K562 (cell line): ENCODE measurements at places on chromosomes 12 and 14. TPM values are rescaled to one million over a fixed set of nuclear protein-coding genes. Genes with fewer than 3 reads are reported as not detected.
A peak's percentile ranks its signal among the peaks of the same experiment; 100 is the strongest.

DNA sequence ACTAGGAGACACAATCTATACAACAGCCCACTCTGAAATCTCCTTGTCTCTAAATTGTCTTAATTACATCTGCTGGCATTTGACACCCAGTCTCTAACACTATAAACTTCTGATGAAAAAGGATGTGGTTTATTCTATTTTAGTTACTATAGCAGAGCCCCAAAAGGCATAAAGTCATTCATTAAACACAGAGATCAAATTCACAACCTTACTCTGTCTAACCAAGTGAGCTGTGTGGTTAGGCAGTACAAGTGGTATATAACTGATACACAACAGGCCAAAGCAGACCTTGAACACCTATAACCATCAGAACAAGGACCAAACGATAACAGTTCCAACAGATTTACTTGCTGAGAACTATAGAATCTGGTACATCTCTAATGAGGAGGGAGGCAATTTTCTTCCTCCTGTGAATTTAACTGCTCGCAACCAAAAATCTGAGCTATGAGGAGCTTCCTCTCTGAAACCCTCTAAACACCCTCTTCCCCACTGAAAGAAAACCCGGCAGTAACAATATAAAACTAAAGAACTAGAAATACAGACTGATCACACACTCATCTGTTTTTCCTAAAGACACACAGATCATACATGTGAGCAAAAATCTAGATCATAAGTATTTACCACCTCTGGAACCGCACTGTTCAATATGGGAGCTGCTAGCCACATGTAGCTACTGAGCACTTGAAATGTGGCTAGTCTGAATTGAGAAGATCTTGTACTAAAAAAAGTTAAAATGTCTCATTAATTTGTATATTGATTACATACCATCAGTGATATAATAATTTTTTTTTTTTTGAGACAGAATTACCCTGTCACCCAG is 17.7 kb downstream of the SPPL3 start:
- no peak overlapping the region for H3K27ac ChIP-seq
- H3K27me3 ChIP-seq = no peaks in the 10 kb centered on the region
- 0 out of 3 replicates have a peak, but pooled peaks cover 2% of the 10 kb centered on the region for H3K4me1 ChIP-seq
- no peak overlapping the region for H3K4me3 ChIP-seq
- H3K36me3 ChIP-seq = no peaks in the 10 kb centered on the region
- DNase-seq = no peak

- H3K36me3 ChIP-seq = no peaks in the 10 kb centered on the region
- DNase-seq = no peak
- no peaks in the 10 kb centered on the region for H3K4me1 ChIP-seq
- no peak overlapping the region for H3K27ac ChIP-seq
- H3K27me3 ChIP-seq = peaks cover 2% of the 10 kb centered on the region; the same call in 1 of the 3 replicates
Observed at GRCh38 chr12:118521036-118521370, 144.6 kb downstream of the SUDS3 start.

- no peaks in the 10 kb centered on the region for H3K36me3 ChIP-seq
- no peak overlapping the region for H3K4me3 ChIP-seq
- no peaks in the 10 kb centered on the region for H3K27me3 ChIP-seq
- H3K4me1 ChIP-seq = no peaks in the 10 kb centered on the region
- H3K27ac ChIP-seq = no peak overlapping the region
Observed at GRCh38 chr12:114974826-114975639, 291.1 kb upstream of the TBX3 start.

GRCh38 chr12:116990971-116991966 is 80.5 kb downstream of the FBXW8 start:
- DNase-seq = no peak
- H3K36me3 ChIP-seq = peaks cover 11% of the 10 kb centered on the region; the same call in 1 of the 3 replicates
- H3K4me1 ChIP-seq = no peaks in the 10 kb centered on the region
- no peak overlapping the region for H3K4me3 ChIP-seq

- no peak overlapping the region for H3K27ac ChIP-seq
- no peaks in the 10 kb centered on the region for H3K4me1 ChIP-seq
- no peak for DNase-seq
- no peaks in the 10 kb centered on the region for H3K36me3 ChIP-seq
Observed at GRCh38 chr12:20592556-20592955, 102.6 kb upstream of the SLCO1C1 start.

DNA sequence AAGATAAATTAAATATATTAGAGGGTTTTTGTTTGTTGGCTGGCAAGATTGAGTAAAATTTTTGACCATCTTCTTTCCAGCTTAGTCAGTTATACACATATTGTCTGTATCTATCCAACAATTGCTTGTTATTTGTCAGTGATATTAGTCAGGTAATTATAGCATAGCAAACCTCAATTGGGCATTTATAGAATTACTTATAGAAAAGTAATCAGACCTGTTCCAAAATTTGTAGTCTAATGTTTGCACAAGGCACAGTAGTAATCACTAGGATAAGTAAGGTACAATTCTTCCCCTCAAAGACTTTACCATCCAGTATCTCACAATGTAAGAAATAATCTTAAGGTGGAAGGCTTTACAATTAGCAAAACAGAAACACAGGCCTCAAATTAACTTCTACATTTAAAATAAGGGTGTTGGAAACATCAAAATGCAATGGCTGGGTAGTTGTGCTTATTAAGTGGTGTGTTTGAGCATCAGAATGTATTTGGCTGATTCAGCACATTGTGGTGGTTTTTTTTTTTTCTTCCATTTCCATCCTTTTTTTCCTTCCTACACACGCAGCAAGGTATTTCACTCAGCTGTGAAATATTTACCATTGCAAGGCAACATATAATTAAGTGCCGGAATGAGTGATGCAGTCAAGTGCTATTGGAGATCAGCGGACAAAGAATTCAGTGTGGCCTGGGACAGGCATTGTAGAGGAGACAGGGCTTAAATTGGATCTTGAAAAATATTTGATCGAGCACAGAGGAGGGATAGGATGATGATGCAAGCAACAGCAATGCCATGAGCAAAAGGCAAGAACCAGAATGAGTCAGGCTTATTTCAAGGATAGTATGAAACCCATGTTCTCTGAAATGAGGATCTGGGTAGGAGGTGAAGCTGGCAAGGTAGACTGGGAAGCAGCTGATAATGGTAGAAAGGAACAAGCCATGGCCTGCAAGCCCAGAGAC is 178.2 kb downstream of the AKAP6 start:
- H3K4me1 ChIP-seq = no peaks in the 10 kb centered on the region
- no peaks in the 10 kb centered on the region for H3K27me3 ChIP-seq
- H3K4me3 ChIP-seq = no peak overlapping the region
- no peak overlapping the region for H3K27ac ChIP-seq

- peaks cover 7% of the 10 kb centered on the region; the same call in 2 of the 3 replicates for H3K27me3 ChIP-seq
- no peak for DNase-seq
- H3K36me3 ChIP-seq = peaks cover 3% of the 10 kb centered on the region; the same call in 2 of the 3 replicates
- peak overlapping the region; percentile 93 for H3K27ac ChIP-seq
Observed at GRCh38 chr12:4270831-4271716, 2.5 kb upstream of the CCND2 start.

GRCh38 chr12:121614872-121615467 is 11.4 kb upstream of the ORAI1 start:
- no peak overlapping the region for H3K27ac ChIP-seq
- H3K4me3 ChIP-seq = no peak overlapping the region
- no peaks in the 10 kb centered on the region for H3K27me3 ChIP-seq
- peaks cover 6% of the 10 kb centered on the region for H3K4me1 ChIP-seq

DNA sequence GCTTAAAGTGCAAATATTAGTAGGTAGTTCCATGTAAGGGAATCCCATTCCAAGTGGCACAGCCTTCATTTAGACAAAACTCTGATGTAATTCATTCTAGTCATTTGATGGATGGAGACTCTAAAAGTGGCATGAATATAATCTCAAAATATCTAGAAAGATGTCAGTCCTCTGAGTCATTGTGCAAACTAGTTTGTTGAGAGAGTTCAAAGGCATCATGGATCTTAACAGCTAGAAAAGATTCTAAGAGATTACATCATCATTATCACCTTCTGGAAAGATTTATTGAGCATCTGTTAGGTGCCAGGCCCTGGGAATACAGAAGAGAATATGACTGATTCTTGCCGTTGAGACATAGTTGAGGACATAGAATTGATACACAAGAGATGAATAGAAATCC is 30.7 kb downstream of the CRADD start:
- H3K4me3 ChIP-seq = no peak overlapping the region
- peaks cover 38% of the 10 kb centered on the region for H3K4me1 ChIP-seq
- no peaks in the 10 kb centered on the region for H3K36me3 ChIP-seq
- no peaks in the 10 kb centered on the region for H3K27me3 ChIP-seq
- DNase-seq = no peak
- no peak overlapping the region for H3K27ac ChIP-seq

- H3K36me3 ChIP-seq = no peaks in the 10 kb centered on the region
- no peak overlapping the region for H3K27ac ChIP-seq
- H3K27me3 ChIP-seq = peaks cover 3% of the 10 kb centered on the region; the same call in 2 of the 3 replicates
- no peak overlapping the region for H3K4me3 ChIP-seq
- DNase-seq = no peak
Observed at GRCh38 chr14:95190857-95191256, 33.5 kb upstream of the DICER1 start.

- H3K4me3 ChIP-seq = no peak within 1 kb of the TSS
- DNase-seq = no peak
- H3K36me3 ChIP-seq = no peaks in the 10 kb centered on the region
- H3K4me1 ChIP-seq = no peaks in the 10 kb centered on the region
Observed at GRCh38 chr12:6444704-6445688, at the start of gene CD27. CD27 (plus strand) TSS chr12:6444955; CDS start chr12:6445096, 141 bp downstream.

GRCh38 chr14:50929506-50929905 is 14.8 kb downstream of the PYGL start:
- H3K36me3 ChIP-seq = peaks cover 22% of the 10 kb centered on the region; the same call in 2 of the 3 replicates
- no peak overlapping the region for H3K27ac ChIP-seq
- no peak overlapping the region for H3K4me3 ChIP-seq
- peaks cover 7% of the 10 kb centered on the region; the same call in 1 of the 2 replicates for H3K4me1 ChIP-seq

DNA sequence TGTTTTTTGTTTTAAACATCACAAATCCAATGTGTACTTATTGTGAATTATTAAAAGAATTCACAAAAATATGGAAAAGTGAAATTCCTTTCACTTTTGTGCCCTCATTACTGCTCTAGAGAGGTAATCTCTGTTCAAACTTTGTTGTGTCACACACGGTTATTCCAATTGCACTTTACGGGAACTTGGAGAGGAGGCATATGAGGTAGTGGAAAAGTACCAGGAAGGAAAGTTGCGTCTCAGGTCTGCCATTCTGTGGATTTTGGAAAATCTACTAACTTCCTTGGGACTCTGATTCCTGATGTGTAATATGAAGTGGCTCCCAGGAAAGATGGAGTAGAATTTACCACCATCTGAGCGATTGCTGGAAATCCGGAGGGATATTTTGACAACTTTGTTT is 90.9 kb upstream of the DCN start:
- no peaks in the 10 kb centered on the region for H3K27me3 ChIP-seq
- no peak for DNase-seq
- H3K4me1 ChIP-seq = no peaks in the 10 kb centered on the region
- no peak overlapping the region for H3K27ac ChIP-seq

GRCh38 chr14:56686416-56686815 is 106.8 kb downstream of the TMEM260 start:
- H3K27me3 ChIP-seq = no peaks in the 10 kb centered on the region
- no peak overlapping the region for H3K27ac ChIP-seq
- DNase-seq = no peak
- no peaks in the 10 kb centered on the region for H3K4me1 ChIP-seq

GRCh38 chr14:31312934-31313333 is 105.3 kb upstream of the HECTD1 start:
- H3K36me3 ChIP-seq = peaks cover 22% of the 10 kb centered on the region; the same call in 1 of the 3 replicates
- H3K27ac ChIP-seq = no peak overlapping the region
- H3K4me1 ChIP-seq = no peaks in the 10 kb centered on the region
- no peak for DNase-seq
- H3K4me3 ChIP-seq = no peak overlapping the region
- no peaks in the 10 kb centered on the region for H3K27me3 ChIP-seq

DNA sequence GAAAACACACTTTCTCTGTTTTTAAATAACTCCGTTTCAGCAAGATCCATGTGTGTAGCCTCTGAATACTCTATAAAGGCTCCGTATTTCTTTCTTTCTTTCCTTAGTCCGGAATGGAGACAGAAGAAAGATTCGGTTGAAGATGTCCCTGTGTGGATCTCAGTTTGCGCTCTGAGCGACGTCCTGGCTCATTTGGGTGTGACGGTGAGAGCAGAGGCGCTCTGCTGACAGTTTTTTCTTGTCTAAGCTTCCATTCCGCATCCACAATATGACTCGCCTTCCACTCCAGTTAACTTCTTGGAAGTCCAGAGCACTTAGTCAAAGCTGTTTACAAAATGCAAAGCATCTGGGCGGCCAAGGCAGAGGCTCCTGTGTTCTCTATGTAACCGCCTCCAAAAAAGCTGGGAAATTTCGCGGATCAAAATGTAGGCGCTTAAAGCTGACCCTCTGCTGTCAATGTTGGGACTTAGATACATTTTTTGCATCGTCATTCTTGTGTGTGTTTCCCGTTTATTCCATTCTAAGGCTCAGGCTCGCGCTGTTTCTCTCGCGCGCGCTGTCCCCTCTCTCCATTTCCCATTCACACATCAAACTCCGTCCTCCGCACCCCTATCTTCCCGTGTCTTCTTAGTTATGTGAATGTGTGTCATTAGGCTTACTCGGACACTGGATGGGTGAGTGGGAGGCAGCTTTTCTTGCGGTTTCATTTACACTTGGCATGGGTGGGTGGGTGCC is 880 bp upstream of the FLRT2 start:
- no peaks in the 10 kb centered on the region for H3K4me1 ChIP-seq
- H3K36me3 ChIP-seq = no peaks in the 10 kb centered on the region
- H3K4me3 ChIP-seq = no peak overlapping the region
- H3K27ac ChIP-seq = no peak overlapping the region
- no peak for DNase-seq
- no peaks in the 10 kb centered on the region for H3K27me3 ChIP-seq

DNA sequence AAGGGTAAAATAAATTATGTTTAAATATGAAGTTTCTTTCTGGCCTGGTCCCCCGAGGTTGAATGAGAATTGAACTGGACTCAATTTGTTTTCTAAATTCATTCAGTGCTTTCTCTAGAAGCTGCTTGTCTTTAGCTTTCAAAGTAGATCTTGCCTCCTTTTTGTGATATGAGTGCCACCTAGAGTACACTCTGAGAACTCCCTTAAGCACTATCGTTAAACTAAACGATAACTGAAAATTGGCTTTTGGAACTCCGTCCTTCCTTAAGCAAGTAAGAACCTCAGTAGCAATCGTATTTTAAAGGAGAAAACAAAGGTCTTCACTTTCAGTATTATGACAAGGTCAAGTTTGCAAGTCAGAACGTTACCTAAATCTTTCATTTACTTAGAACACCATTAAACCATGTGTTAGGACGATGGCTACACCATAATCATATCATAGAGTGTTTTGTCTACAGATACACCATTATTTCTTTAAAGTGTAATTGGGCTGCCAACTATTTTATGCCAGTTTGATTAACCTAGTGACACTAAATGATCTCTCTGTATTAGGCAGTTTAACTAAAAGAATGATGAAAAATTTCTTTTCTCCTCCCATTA is 364.8 kb downstream of the SNAPC1 start:
- no peaks in the 10 kb centered on the region for H3K27me3 ChIP-seq
- no peaks in the 10 kb centered on the region for H3K36me3 ChIP-seq
- no peak overlapping the region for H3K27ac ChIP-seq
- no peak overlapping the region for H3K4me3 ChIP-seq
- DNase-seq = peak; percentile 34

CCDC38 gene
- not detected in 2 replicates for total RNA-seq

METAP2 gene
- total RNA-seq = 107 and 112 TPM in 2 replicates

MTRFR gene
- total RNA-seq = 23.1 and 24.0 TPM in 2 replicates

NRIP2 gene
- not detected in 2 replicates for total RNA-seq

MYF5 gene
- not detected in 2 replicates for total RNA-seq

GPR84 gene
- total RNA-seq = not detected in 2 replicates

SLCO1B1 gene
- total RNA-seq = not detected in 2 replicates

TMCC3 gene
- 0.16 TPM in 1 of 2 replicates, not detected in the other for total RNA-seq

KLHDC1 gene
- 0.22 TPM in 2 replicates for total RNA-seq

TMED8 gene
- 13.1 and 14.0 TPM in 2 replicates for total RNA-seq
